ENCODE measurements at places on chromosomes 2 and 18.

DNA sequence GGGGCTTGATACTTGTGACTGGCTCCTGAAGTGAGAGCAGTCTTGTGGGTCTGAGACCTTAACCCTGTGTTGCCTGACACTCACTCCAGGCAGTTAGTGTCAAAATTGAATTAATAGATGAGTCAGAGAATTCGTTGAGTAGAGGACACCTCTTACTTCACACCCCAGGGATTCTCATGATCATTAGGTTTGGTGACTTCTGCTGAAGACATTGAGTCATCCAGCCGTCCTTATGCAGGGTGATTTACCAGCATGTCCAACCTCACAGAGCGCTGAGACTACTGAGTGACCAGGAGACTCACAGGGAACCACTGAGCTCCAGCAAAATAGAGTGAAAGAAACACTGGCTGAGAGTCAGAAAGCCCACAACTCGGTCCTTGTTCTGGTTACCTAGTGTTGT, 36.0 kb upstream of the EVA1A start:
- no peak for DNase-seq

DNA sequence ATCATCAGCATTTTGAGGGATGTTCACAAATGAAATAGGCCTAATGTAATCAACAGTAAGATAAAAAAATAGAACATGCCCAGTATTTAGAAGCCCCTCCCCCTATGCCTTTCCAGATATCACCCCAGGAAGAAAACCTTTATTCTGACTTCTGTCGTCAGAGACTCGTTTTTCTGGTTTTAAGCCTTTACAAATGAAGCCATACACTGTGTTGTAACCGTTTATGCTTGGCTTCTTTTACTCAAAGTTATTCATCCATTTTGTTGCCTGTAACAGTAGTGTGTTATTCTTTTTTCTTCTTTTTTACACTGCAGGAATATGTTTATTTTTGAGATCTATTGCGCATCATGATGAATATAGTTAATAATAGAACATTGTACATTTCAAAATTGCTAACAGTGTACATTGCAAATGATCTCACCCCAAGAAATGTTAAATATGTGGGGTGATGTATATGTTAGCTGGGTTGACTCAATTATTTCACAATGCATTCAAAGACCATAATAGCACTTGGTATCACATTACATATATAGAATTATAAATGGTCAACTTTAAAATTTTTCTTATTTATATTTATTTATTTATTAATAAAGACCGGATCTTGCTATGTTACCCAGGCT, 28.1 kb upstream of the PNPT1 start:
- no peak for DNase-seq

DNA sequence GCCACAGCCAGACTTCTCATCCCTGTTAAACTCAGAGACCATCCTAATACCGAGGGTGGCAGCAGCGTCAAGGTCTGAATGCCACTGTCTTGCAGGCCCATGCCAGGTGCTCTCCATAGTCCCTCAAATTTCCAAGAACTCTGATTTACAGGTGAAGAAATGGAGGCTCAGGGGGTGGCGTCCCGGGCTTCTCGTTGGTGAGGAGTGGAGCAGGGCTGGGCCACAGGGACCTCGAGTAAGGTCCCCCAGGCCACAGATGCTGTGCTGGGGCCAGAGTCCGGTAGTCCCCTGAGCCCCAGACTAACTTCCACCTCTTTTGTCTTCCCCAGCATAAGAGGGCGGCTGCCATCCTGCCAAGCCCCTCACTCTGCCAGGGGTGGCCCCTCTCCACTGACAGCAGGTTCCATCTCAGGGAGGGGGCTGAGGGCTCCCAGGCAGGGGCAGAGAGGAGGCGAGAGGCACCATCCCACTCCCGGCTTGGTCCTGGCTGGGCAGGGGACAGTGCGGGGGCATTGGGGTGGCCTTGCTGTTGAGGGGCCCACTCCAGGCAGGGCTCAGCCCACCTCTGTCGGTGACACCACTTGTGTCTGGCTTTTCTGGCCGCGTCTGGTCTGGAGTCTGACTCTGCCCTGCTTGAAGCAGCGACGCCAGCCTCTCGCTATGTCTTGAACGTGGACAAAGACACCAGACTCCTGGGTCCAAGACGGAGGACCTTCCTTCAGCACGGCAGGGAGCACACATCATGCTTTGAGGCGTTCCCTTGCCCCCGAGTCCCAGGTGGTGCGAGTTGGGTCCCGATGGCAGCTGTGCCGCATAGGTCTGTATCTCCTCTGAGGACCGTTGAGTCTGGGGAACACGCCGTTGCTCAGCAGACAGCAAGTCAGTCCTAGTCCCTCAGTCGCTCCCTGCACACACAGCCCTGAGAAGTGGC, 15.9 kb upstream of the KLHL30 start:
- DNase-seq = no peak

DNA sequence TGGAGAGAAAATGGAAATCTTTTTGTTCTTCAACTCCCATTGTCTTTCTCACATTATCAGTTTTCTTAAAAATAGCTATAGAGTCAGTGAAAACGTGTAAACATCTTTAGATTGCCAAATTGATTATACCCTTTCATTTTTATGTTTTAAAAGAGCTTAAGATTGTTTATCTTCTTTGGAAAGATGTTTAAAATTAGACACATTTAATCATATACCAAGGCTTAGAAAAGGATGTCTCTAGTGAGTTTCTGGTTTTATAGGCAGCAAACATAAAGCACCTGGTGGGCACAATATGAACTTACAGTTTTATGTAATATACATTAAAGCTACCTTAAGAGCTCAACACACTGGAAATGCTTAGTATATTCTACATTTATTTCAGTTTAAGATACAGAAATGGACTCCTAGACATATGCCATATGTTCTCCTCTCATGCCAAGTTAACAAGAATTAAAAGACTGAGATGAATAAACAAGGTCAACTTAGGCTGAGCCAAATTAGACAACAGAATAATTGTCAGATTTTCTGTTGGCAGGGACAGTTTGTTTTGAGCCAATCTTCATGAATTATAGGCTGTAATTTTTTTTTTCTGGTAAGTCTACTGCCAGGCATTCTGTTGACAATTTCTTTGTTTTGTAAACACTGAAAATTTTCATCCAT, 112.7 kb downstream of the OTX1 start:
- no peak for DNase-seq

DNA sequence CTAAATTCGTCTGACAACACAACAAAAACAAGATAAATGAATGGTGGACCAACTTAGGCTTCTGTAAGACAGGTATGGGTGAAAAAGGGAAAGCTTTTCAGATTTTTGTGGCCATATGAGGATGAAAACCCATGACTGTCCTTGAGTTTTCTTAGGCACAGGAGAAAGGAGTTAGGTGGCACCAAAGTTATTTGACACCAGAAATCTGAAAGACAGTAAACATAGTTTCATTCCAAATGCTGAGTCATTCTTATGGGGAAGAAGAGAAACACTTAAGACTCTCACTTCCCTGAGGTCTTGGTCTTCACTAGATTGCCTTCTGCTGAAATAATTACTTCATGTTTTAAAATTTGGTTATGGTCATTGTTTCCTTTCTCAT, 5.2 kb upstream of the GPD2 start:
- no peak for DNase-seq

- no peak for DNase-seq
Measured at GRCh38 chr2:603427-603826, 73.8 kb downstream of the TMEM18 start.

DNA sequence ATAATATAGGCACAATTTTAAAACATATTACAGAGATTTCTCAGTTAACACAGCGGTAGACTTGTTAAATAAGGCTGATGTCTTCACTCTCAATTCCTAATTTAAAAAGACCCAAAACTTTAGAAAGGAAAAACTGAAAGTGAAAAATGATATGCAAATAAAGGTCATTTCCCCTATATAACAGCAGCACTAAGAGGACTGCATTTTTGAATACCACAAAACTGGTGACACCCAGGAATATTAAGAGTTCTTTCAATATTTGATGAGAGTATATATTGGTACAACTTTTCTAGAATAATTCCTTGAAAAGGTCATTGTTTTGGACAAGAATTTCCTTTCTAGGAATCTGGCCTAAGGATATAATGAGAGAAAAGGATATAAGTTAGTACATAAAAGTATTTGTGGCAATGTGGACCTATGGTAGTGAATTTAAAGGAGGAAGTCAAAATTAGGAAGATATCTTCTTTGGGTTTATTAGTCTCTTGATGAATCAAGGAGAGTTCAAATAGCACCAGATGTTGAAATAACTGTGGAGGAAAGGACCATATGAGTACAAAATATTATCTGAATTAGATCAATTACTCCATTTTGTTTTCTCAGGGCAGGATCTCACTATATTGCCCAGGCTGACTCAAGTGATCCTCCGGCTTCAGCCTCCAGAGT, 70.3 kb downstream of the TMEM237 start:
- no peak for DNase-seq

GRCh38 chr2:99841749-99842148, 300.6 kb downstream of the AFF3 start:
- DNase-seq = no peak
